ENCODE measurements at places on chromosomes 7 and 10. TPM values are rescaled to one million over a fixed set of nuclear protein-coding genes. Genes with fewer than 3 reads are reported as not detected.

ALOX5 gene
- total RNA-seq, result not detected

DNA sequence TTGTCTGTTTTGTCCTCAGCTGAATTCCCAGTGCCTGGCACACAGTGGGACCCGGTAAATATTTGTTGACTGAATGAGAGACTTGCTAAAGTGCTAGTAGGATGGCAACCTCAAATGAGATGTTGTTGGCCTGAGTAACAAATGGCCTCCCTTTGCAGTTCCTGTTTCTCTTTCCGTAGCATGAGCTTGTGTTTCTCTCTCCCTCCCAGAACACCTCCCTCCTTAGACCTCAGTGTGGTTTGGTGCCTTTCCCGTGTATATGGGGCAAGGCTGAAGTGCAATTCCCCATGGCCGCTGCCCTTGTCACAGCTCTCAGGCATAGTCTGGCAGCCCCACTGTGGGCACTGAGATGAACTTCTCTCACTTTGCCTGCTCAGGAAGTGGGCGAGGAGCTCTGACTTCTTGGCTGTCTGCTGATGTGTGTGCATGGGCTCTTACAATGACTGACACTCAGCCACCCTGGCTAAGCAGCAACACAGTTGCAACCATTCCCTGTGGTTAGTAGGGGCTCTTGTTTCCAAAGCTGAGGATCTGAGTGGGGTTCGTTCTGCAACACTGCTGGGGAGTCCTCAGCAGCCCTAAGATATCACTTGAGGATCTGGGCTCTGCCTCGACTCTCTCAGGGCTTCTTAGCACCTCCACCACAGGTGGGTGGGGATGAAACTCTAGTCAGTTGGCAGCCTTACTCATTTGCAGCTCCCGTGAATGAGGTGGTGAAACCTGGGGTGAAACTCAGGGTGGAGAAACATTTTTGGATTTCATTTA is 136.1 kb downstream of the ICA1 start:
- DNase-seq, result no peak

GRCh38 chr10:67015225-67015624 is 89.4 kb downstream of the LRRTM3 start:
- DNase-seq, result no peak

DNA sequence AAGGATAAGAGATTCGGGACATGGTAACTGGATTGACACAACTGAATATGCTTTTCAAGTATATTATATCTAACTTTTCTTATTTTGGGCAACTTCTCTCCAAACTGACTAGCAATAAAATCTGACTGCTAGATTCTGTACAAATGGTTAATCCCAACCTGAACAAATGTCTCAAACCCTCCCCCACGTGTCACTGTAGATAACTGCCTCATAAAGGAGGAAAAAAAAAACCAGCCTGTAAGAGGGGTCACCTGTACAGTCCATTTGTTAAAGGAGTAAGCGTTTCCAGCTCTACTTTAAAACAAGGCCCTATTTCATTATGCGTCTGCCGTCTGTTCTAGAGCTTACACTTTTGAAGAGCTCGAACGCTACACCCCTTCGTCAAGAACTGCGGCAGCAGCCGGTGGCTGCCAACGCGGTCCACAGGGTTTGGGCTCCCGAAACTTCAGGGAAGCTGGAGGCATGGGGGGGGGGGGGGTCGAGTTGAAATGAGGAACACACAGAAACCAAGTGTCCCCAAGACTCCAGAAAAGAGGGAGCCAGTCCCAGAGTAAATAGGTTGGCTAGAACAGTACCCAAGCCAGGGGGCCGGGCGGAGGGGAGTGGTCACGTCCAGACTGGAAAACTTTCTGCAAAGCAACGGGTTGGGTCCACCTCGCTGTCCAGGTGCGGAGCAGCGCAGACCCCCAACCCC is 492 bp downstream of the COG5 start:
- DNase-seq, result no peak

DNA sequence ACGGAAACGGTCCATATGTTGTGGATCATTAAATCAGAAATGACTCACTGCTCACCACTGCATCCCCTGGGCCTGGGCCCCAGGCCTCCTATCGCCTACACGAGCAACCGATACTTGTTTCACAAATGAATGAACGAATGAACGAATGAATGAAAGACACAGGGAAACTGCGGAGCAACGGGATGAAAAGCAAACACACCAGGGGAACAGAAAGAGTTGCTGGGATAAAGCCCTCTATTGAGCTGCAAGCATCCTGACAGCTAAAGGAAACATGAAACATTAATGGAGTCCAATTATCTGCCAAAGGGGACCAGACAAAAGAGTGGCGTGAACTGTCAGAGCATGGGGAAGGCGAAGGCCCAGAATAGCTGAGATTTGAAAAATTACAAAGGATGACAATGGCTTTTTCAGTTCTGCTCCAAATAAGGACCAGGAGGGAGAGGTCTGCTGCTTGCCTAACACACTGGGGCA is 92.1 kb downstream of the GRB10 start:
- no peak for DNase-seq

RNLS gene
- total RNA-seq, result 2.0 TPM

DNA sequence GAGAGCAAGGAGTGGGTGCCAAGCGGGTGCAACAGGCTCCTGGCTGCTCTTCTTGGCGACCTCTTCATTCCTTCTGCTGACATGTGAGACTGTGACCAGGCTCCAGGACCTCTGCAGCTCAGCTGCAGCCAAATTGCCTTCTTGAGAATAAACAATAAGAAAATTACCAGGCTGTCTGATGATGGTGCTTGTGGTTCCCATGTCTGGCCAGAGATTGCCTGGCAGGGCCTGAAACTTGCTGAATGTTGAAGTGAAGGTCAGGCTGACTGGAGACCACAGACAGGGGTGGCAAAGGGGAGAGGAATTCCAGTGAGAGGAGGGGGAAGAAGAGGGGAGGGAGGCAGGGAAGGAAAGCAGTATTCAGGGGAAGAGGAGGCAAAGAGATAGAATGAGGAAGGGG is 497.4 kb upstream of the PODXL start:
- DNase-seq, result no peak

DNA sequence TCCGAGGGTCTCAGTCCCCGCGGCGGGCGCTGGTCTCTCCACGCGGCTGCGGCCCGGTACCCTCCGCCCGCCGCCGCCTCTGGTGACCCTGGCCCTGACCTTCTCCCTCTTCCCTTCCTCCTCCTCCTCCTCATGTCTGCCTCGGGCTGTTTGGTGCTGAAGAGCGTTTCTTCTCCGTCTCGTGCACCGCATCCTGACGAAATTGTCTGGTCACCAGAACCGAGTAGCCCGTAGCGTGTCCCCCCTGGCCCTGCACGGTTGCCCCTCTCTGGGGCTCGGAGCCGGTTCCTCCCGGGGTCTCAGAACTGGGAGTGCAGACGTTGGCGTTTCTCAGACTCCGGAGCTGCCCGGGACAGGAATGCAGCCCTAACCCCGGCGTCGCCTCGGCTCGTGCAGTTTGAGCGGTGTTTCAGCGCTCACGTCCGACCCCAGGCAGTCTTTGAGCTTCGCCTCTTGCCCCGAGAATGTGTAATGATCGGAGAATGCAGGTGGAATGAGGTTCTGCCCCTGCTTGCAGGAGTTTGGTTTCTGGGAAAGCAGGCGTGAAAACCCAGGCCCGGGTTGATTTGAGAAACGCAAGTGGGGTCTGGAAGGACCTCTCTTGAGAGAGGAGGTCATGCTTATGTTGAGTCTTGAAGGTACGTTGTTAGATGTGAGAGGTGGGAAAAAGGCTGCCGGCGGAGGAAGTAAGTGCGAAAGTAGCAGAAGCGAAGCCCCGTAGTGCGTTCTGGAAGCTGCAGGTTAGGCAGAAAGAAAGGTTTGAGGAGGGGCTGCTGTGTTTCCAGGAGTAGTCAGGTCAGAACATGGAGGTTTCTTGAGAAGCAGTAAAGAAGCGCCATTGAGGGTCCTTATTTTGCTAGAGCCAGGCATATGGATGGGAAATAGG is 743 bp downstream of the RBM17 start:
- no peak for DNase-seq

DNA sequence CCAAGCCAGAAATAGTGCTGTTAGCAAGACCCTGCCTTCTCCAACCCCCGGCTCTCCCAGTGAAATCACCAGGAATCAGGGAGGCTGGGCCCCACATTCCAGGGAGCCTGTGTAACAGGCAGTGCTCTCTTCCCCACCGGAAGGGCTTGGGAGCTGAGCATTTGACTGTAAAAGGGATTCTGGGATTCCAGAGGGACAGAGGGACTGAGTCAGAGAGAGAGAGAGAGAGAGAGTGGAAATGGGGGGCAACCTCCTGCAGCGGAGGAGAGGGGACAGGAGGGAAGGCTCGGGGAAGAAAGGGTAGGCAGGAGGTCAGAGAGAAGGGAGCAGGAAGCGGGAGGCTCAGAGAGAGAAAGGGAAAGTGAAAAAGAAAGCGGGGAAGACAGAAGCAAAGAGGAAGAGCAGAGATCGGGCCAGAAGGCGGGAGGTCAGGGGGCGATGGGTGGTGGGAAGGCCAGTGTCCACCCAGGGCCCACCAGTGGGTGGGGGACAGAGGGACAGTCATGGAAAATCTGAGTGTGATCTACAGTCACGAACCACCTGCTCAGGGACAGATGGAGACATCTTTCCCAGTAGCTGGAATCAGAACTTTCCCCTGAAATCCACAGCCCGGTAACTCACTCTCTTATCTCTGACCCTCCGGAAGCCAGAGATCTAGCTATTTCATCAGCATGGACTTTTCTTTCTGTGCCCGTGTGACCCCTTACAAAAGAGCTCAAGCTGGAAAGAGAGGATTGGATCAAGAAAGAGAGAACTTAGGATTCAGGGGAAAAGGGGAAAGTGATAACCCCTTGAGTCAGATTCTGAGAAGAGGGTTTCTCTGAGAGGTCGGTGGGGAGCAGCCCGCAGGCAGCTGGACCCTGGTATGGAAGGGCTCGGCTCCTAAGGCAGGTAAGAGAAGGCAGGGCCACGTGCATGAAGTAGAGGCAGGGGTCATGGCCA is 4.6 kb upstream of the SERPINE1 start:
- DNase-seq, result peak; percentile 53

DNA sequence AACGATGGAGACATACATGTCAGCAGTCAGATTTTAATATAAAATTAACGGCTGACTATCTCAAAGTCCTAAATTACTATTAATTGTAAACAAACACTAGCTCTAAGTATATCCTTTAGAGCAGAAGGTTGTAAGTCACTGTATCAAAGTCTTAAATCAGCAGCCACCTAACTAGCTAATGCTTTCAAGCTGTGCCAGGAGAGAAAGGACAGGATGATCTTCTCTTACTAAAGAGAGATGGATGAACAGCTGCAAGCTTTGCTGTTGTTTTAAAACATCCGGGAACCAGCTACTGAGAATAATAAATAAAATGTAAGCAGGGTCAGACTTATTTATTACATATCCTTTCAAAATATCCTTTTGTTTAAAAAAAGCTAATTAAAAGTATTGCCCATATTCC is 24.0 kb upstream of the ABLIM1 start:
- no peak for DNase-seq

GRCh38 chr7:116584721-116585120 is 59.9 kb downstream of the CAV1 start:
- DNase-seq, result no peak

BLNK gene
- not detected for total RNA-seq

COA1 gene
- total RNA-seq, result 135 TPM

CARD11 gene
- total RNA-seq, result 0.12 TPM

DNA sequence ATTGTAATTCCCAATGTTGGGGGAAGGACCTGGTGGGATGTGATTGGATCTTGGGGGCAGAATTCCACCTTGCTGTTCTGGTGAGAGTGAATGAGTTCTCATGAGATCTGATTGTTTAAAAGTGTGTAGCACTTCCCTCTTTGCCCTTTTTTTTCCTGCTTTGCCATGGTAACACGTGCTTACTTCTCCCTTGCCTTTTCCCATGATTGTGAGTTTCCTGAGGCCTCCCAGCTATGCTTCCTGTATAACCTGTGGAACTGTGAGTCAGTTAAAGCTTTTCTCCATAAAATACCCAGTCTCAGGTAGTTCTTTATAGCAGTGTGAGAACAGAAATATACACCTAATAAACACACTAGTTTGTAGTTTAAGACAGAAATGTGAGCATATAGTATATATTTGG is 166.8 kb upstream of the MAGI2 start:
- no peak for DNase-seq

- DNase-seq, result peak; percentile 68
Observed at GRCh38 chr10:21526860-21527597, 1.5 kb upstream of the SKIDA1 start.

GRCh38 chr7:47314728-47315607 is 266.9 kb downstream of the TNS3 start:
- peak; percentile 83 for DNase-seq

STAMBPL1 gene
- not detected for total RNA-seq

DNA sequence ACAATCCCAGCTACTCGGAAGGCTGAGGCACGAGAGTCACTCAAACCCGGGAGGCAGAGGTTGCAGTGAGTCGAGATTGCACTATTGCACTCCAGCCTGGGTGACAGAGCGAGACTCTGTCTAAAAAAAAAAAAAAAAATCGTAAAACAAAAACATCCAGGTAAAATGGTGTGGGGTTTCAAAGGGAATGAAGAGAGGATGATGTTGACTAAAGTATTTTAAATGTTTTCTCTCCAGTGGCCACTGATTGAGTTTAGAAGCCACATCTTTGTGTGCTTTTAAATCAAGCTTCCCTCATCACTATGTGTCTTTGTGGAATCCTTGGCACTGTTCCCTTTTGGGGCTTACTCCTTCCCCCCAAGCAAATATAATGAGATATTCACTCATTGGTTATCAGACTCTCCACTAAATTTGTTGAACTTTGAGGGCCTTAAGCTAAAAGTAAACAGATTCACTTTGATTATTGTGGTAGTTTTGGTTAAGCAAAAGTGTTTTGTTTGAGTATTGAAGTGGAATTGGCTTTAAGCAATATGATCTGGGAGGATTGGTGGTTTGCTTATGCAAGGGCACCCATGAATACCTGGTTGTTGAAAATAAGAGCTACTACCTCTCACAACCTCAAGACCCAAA is 162.9 kb downstream of the CDK14 start:
- DNase-seq, result no peak

DNA sequence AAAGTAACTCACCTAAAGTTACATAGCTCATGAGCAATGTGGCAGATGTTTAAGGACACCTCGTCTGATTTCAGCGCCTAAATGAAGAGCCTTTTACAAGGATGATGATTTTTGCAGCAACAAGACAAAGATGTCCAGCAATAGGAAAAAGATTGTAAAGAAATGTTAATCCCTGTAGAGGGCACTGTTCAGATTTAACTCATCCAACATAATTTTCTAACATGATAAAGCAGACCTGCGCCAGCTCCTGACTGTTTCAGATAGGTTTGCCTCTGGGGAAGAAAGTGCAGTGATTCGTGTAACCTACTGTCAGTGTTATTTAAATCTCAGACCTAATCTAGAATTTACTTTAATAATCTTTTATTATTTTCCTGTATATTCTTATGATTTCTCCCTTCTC is 595.2 kb downstream of the AUTS2 start:
- no peak for DNase-seq

TFEC gene
- total RNA-seq, result not detected

MYL7 gene
- not detected for total RNA-seq

- no peak for DNase-seq
Observed at GRCh38 chr7:38303866-38304265, 30.4 kb upstream of the TARP start.

- no peak for DNase-seq
Observed at GRCh38 chr10:120327675-120328074, 129.4 kb upstream of the PLPP4 start.

SLC26A4 gene
- 0.03 TPM for total RNA-seq

- no peak for DNase-seq
Observed at GRCh38 chr7:17404006-17404405, 105.6 kb downstream of the AHR start.
